ENCODE measurements at places on chromosomes 2 and 18. TPM values are rescaled to one million over a fixed set of nuclear protein-coding genes. Genes with fewer than 3 reads are reported as not detected.
A peak's percentile ranks its signal among the peaks of the same experiment; 100 is the strongest.

DNA sequence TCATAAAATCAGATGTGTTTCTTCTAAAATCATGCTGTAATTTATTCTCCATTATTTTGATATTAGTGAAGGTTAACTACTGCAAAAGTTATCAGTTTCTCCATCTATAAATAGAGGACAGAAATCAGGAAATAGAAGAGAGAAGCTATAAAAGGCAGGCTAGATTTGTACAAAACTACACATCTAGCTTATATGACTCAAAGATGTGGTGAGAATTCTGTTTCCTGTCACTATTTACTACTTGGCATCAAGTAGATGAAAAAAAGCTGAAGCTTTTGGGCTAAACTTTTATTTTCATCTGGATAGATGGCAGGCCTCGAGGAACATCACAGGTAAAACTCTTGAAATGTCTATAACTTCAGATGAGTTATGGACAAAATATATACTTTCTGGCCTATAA is 49.8 kb upstream of the NAB1 start:
- DNase-seq: no peak

KATNAL2 gene
- 2.3 TPM for polyA plus RNA-seq

GRCh38 chr18:56550121-56550520 is 88.3 kb downstream of the TXNL1 start:
- DNase-seq: no peak

DNA sequence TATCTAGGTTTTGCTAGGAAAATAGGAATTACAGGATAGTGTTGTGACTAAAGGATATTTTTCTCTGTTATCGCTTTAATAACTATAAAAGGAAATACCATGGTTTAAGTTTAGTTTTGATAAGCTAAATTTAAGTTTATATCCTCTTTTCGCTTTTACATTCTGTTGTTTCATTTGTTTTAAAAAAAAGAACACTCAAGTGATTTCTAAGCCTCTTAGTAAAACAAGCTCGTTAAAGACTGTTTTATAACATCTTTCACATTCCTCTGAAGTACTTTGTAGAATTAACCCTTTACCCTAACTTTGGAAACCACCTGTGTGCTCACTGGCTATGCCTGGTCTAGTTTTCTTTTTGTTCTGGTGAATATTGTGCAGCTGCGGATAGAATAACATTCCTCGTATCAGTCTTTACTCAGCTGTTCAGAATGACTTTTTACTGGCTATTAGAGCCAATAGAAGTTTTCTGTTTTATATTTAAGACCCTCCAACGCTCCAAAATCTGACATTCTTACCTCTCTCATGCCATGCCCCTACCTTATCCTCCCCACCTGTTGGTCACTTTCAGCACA is 183.1 kb downstream of the PTPRM start:
- DNase-seq: no peak

CROCC2 gene
- polyA plus RNA-seq: 0.09 TPM

DNA sequence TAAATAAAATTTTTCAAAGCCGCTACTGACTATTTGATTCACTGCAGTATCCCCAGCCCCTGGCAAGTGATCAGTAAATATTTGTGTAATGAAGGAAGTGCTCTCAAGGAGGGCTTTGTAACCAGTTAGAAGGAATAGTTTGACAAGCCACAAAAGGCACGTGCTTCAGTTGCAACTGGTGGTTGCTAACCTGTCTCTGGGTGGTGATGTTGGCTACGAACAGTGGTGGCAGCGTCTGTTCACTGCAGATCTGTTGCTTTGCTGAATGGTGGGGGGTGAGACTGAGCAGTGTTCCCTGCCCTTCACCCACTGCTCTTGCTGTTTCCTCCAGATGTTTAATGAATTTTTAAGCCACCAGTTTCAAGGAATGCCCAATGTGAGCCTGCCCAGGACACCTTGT is 73.9 kb upstream of the SIX2 start:
- DNase-seq: no peak

OLA1 gene
- 150 TPM for polyA plus RNA-seq

DNA sequence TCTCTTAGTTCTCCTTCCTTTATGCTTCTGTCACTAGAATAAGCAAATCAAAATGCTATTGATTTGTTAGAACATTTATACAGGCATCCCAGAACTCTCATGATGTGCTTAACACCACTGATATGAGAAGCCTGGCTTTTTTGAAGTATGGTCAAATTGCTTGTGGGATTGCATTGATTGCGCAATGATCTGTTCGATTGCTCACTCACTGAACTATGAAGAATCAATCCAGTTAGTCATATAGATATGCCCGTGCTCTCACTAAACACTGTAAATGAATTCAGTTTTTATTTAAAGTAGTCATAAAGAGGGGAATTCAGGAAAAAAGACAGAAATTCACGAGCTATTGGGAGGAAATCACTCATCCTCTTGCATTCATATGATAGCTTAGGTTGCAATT is 1237.8 kb downstream of the SUCLG1 start:
- DNase-seq: no peak

KLHL41 gene
- 5.1 TPM for polyA plus RNA-seq

DNA sequence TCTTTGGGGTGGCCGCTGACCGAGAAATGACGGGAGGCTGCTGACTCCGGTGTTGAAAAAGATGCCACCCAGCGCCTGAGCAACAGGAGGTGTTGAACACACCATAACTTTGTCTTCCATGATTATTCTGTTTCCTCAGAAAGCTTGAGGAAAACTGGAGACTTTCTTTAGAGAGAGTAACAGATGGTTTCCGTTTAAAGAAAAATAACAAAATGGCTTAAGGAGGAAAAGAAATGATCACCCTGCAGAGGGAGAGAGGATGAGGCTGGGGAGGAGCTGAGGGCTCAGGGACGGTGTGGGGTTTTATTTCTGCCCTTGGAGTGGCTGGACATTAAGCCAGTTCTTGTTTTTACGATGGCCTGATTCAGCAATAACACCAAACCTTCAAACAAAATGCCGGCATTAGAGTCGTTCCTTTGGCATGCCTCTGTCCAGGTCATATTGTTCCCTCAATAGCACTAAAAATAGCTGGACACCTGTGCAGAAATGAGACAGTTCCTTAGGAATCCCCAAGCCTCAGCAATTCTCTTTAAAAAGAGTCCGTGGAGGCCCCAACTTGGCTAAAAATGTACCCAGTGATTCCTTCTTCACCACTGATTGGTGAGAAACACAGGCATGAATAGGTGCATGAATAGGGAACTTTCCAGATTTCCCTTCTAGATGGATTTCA is 182.4 kb downstream of the ALPK2 start:
- no peak for DNase-seq

DNA sequence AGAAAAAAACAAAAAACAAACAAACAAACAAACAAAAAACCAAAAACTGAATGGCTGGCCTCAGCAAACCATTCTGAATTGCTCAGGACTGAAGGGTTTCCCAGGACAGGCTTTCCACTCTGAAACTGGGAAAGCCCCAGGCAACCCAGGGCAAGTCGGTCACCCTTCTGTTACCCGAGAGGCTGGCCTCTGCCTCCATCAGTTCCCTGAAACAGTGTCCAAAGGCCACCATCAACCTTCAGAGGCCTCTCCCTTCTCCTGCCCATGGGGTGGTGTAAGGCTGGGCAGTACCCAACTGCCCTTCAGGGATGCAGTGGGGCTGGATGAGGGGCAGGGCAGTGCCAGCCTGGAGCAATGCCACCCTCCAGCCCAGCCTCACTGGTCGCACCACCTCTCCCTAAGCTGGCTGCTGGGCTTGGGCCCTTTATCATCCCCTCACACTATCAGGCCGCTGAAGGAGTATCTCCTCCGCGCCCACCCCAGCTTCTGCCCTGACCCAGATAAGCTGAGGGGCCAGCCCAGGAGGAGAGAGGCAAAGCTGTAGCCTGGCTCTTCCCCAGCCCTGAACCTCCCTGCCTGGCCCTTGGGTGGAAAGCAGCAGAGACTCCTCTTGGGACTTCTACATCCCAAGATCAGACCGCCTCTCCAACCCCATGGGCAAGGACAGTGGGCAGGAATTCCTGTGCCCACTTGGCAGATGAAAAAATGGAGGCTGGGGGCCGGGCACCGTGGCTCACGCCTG is 35.9 kb downstream of the ZFP36L2 start:
- DNase-seq: peak; percentile 80

GYPC gene
- polyA plus RNA-seq: 26.7 TPM

GRCh38 chr2:185757356-185757755 is 18.8 kb downstream of the FSIP2 start:
- no peak for DNase-seq

DNA sequence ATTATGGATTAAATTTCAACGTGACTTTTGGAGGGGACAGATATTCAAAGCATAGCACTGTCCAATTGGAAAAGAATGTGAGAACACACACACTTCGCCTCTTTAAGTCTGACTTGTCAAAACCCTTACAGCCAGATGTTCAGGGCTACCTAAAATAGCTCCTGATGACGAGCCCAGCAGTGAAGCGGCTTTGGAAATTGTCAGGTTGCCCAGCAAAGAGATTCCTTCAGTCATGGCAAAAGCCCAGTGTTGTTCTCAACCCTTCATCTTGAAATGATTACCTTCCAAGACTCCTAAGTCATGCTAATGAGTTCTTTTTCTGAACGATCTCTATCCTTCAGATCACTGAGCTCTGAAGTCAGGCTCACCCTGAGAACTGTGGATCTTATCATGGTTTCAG is 436.6 kb downstream of the LRATD1 start:
- DNase-seq: no peak

DNA sequence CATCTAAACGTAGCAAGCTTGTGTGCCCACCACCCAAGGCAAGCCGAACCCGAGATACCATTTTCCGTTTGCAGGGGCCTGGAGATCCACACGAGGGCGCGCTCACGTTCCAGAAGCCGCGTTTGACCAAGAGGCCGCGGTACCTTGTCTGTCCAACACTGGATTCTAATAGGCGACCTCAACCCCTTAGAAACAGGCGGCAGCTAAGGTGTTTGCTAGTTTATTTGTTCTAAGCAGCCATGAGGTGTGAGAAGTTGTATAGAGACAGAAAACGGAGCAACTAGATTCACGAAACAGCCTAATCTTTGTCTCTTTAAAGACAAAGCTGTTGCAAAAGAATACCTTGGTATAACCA is 4.2 kb downstream of the HOXD11 start:
- DNase-seq: peak; percentile 18

MYO1B gene
- 37.9 TPM for polyA plus RNA-seq

DNA sequence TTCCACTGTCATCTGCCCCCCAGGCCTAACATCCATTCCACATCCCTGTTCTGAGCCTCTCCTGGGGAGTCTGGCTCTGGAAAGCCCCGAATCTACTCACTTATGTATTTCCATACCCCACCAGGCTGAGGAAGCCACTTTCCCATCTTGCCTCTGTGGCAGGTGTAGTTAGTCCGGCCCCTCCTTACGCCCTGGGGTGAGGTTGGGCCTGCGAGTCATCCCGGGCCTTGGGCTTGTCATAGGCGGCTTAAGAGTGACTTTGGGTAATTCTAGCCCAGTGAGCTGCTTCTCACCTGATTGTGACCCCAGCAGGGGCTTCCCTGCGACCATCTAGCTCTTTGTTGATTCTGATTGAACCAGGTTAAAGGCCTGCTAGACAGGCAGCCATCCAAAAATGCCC is 21.1 kb downstream of the PCARE start:
- no peak for DNase-seq

DNA sequence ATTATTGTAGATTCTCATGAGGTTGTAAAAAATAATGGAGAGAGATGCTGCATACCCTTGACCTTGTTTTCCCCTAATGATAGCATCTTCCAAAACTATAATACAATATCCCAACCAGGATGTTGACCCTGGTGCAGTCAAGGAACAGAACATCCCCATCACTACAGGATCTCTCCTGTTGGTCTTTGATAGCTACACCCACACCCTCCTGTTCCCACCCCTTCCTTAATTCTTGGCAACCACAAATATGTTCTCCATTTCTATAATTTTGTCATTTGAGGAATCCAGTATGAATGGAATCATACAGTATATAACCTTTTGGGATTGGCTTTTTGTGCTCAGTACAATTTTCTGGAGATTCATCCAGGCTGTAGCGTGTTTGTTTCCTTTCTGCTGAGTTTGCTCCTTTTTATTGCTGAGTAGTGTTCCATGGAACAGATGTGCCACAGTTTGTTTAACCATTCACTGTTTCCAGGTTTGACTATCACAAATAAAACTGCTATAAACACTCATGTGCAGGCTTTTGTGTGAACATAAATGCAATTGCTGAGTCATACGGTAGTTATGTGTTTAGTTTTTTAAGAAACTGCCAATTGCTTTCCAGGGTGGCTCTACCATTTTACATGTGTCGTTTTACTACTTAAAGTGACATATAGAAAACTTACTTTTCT is 22.2 kb downstream of the MCFD2 start:
- DNase-seq: no peak

DNA sequence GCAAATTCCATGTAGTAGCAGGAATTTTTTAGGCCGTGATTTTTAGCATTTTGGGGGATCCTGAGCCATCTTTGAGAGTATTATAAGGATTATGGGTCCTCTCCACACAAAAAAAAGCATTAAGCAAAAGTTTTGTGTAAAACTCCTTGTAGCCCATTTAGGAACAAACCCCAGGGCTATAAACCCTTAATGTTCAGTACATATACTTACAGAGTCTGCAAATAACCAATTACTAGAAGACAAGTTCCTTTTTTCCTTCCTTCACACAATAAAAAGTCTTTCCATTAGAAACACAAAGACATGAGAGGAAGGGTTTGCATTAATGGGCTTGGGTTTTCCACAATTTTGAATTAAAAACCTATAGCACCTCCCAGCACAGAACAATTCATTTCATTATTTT is 44.6 kb downstream of the WDFY1 start:
- DNase-seq: no peak

DNA sequence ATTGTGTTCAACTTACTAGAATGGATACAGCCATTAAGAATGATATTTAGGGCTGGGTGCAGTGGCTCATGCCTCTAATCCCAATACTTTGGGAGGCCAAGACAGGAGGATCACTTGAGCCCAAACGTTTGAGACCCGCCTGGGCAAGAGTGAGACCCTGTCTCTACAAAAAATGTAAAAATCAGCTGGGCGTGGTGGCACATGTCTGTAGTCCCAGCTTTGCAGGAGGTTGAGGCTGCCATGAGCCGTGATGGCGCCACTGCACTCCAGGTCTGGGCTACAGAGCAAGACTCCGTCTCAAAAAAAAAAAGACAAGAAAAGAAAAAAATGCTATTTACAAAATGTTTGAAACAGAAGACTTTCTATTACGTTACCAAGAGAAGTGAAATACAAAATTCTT is 30.0 kb downstream of the REEP1 start:
- DNase-seq: no peak

DNA sequence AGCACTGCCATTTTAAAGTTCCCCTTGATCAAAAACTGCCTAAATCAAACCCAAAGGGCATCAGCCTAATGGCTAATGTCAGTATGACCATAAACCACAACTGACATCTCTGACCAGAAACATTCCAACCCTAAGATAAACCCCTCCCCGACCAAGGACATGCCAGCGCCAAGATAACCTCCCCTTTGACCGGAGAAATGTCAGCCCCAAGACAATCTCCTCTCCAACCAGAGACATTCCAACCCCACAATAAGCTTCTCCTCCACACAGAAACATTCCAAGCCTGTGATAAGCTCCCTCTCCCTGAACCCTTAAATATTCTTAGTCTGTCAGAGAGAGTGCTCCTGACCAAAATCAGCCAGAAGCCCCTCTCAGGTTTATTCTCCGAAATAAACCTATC is 188.3 kb upstream of the MSH6 start:
- no peak for DNase-seq

GRCh38 chr2:174824068-174824467 is 59.8 kb upstream of the CHRNA1 start:
- no peak for DNase-seq

CNPPD1 gene
- polyA plus RNA-seq: 56.2 TPM
